Uterine smooth muscle cell (primary cell): ENCODE measurements at places on chromosomes 3 and 15. TPM values are rescaled to one million over a fixed set of nuclear protein-coding genes. Genes with fewer than 3 reads are reported as not detected.

Gene STRIT1
- not detected in 2 replicates for total RNA-seq

Gene KCNMB3
- total RNA-seq, result 1.2 and 1.5 TPM in 2 replicates

Gene PLIN1
- total RNA-seq, result 0.12 and 0.22 TPM in 2 replicates

Gene IL17RB
- 0.11 and 0.12 TPM in 2 replicates for total RNA-seq

Gene DUOXA2
- not detected in 2 replicates for total RNA-seq

Gene VGLL3
- total RNA-seq, result 11.2 and 25.5 TPM in 2 replicates

Gene RPL22L1
- total RNA-seq, result 177 and 213 TPM in 2 replicates

Gene FAN1
- total RNA-seq, result 17.5 and 18.7 TPM in 2 replicates

Gene GOLGA6L24
- total RNA-seq, result not detected in 2 replicates

Gene MEIS2
- total RNA-seq, result 72.7 and 80.9 TPM in 2 replicates

Gene CLSTN2
- total RNA-seq, result 0.50 and 1.00 TPM in 2 replicates

Gene TRPM1
- not detected in 2 replicates for total RNA-seq

Gene SLC2A2
- total RNA-seq, result not detected in 2 replicates

Gene DRD3
- total RNA-seq, result not detected in 2 replicates

Gene PLOD2
- 149 and 317 TPM in 2 replicates for total RNA-seq

Gene BCHE
- total RNA-seq, result 8.2 and 13.4 TPM in 2 replicates

Gene CEP19
- 3.2 and 4.4 TPM in 2 replicates for total RNA-seq

Gene MESP2
- 0.55 and 0.75 TPM in 2 replicates for total RNA-seq

Gene GOLGA6L7
- total RNA-seq, result not detected in 2 replicates

Gene ADAMTS7
- 1.2 and 2.2 TPM in 2 replicates for total RNA-seq

Gene RFC4
- 26.5 and 62.9 TPM in 2 replicates for total RNA-seq

Gene ALDH1A2
- total RNA-seq, result 10.9 and 14.5 TPM in 2 replicates

Gene ZPLD1
- 0.62 TPM in 1 of 2 replicates, not detected in the other for total RNA-seq

Gene FBN1
- 481 and 802 TPM in 2 replicates for total RNA-seq

Gene ARGFX
- not detected in 2 replicates for total RNA-seq

Gene ZNF619
- 6.8 and 9.0 TPM in 2 replicates for total RNA-seq

Gene ANKRD63
- total RNA-seq, result not detected in 2 replicates

Gene GOLGA8M
- 0.44 and 2.5 TPM in 2 replicates for total RNA-seq

Gene KNG1
- not detected in 2 replicates for total RNA-seq

Gene DAZL
- total RNA-seq, result not detected in 2 replicates

Gene BFSP2
- not detected in 2 replicates for total RNA-seq

Gene SLC22A14
- total RNA-seq, result under 0.01 TPM in 1 of 2 replicates, not detected in the other

Gene THRB
- 0.77 and 1.6 TPM in 2 replicates for total RNA-seq

Gene PFKFB4
- 9.2 and 14.4 TPM in 2 replicates for total RNA-seq

Gene ARPIN
- 12.2 and 13.5 TPM in 2 replicates for total RNA-seq

Gene TGM4
- not detected in 2 replicates for total RNA-seq

Gene GPR171
- not detected in 2 replicates for total RNA-seq

Gene CLEC3B
- 0.25 TPM in 1 of 2 replicates, not detected in the other for total RNA-seq

Gene NEK4
- 26.7 and 31.7 TPM in 2 replicates for total RNA-seq

Gene TEX55
- not detected in 2 replicates for total RNA-seq

Gene ADAMTS17
- total RNA-seq, result 0.11 and 0.25 TPM in 2 replicates

Gene TMEM266
- total RNA-seq, result not detected in 2 replicates

Gene CPLX3
- not detected in 2 replicates for total RNA-seq

Gene FOXB1
- total RNA-seq, result under 0.01 TPM in 1 of 2 replicates, not detected in the other

Gene TRNT1
- total RNA-seq, result 28.1 and 32.9 TPM in 2 replicates

Gene GBE1
- 198 and 282 TPM in 2 replicates for total RNA-seq

Gene LRRC31
- total RNA-seq, result not detected in 2 replicates

Gene GRK7
- under 0.01 TPM in 1 of 2 replicates, not detected in the other for total RNA-seq

Gene CPEB1
- 34.7 and 35.2 TPM in 2 replicates for total RNA-seq

Gene WDR49
- under 0.01 and 0.25 TPM in 2 replicates for total RNA-seq

Gene SERPINI1
- 1.4 and 1.7 TPM in 2 replicates for total RNA-seq

Gene CAMKV
- not detected in 2 replicates for total RNA-seq

Gene CEP97
- 13.4 and 25.7 TPM in 2 replicates for total RNA-seq

Gene MKRN2
- 44.6 and 48.4 TPM in 2 replicates for total RNA-seq

Gene SPTBN5
- total RNA-seq, result under 0.01 and 0.11 TPM in 2 replicates
